Neural crest cell (in vitro differentiated cells): ENCODE measurements at places on chromosomes 7 and 10. TPM values are rescaled to one million over a fixed set of nuclear protein-coding genes. Genes with fewer than 3 reads are reported as not detected.

FKBP9 gene
- 78.0 and 85.6 TPM in 2 replicates for total RNA-seq

MET gene
- total RNA-seq = 3.4 and 4.0 TPM in 2 replicates

TSPAN15 gene
- total RNA-seq = 11.5 and 12.3 TPM in 2 replicates

EGR2 gene
- total RNA-seq = 14.2 and 14.4 TPM in 2 replicates

CD36 gene
- total RNA-seq = 0.23 and 0.40 TPM in 2 replicates

- no peak for DNase-seq
These were observed 547.7 kb downstream of the TNS3 start for GRCh38 chr7:47034180-47034579.

- no peak for DNase-seq
These were observed 141.7 kb downstream of the SH3PXD2A start for GRCh38 chr10:103713676-103714075.

GRCh38 chr7:117623606-117624005 is 143.8 kb downstream of the CFTR start:
- no peak for DNase-seq

DNA sequence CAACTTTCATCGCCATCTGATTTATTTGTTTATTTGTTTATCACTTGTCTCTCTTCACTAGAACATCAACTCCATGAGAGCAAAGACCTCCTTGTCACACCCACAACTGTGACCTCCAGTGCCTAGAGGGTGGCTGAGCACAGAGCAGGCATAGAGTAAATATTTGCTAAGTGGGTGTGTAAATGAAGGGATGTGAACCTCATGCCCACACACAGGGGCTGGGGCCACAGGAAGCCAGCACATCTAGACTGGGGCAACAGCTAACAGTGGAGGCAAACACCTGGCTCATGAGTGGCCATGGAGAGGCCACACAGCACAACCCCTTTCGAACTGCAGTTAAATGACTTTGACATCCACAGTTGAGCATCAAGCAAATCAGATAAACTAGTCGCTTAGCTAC is 39.8 kb downstream of the AKR1B1 start:
- DNase-seq = no peak

GALNT17 gene
- total RNA-seq = 10.4 and 11.0 TPM in 2 replicates

GRCh38 chr7:97973206-97973658 is 16.8 kb downstream of the OCM2 start:
- no peak for DNase-seq

DNA sequence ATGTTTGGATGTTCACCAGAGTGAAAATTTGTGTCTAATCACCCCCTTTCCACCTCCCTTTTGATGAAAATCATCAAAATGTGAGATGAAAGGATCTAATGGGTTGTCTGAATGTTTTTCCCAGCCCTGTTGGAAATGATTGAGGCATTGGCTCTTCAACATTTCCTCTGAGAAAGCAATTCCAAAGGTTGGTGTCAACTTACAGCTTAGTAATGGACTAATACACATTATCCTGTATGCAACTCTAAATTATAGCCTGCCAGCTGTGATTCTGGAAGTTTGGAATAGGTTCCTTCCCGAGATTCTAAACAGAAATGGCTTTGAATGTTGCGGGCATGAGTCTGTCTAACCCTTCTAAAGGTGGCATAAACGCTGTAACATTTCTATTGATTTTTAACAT is 152.9 kb downstream of the DYNC1I1 start:
- DNase-seq = no peak

INMT gene
- total RNA-seq = 0.34 and 0.77 TPM in 2 replicates

GRCh38 chr7:100818366-100818765 is 9.0 kb downstream of the EPHB4 start:
- no peak for DNase-seq

DNA sequence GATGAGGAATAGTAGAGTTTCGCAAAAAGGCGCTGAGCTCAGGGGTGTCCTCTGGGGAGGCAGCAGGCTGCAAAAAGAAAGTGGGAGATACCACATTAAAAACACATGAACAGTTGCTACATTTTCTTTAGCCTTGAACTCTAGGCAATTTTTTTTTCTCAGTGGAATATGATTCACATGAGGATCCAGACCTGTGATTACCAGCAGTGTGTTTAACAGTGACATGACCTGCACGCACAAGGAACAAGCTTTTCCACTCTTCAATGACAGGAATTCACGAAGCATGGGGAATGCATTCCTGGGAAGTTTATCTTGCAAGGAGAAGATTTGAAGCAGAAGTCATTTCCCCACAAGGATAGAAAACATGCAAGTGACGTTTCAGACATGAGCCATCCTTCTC is 161.6 kb downstream of the ITGA8 start:
- DNase-seq = no peak

GRCh38 chr7:107596881-107597581 is 17.0 kb downstream of the BCAP29 start:
- DNase-seq = no peak

KMT2E gene
- total RNA-seq = 75.5 and 79.6 TPM in 2 replicates

GRCh38 chr10:17821893-17822292 is 12.7 kb downstream of the MRC1 start:
- DNase-seq = no peak

CYP17A1 gene
- total RNA-seq = not detected in 2 replicates

PDZD7 gene
- 0.50 and 0.68 TPM in 2 replicates for total RNA-seq

DNA sequence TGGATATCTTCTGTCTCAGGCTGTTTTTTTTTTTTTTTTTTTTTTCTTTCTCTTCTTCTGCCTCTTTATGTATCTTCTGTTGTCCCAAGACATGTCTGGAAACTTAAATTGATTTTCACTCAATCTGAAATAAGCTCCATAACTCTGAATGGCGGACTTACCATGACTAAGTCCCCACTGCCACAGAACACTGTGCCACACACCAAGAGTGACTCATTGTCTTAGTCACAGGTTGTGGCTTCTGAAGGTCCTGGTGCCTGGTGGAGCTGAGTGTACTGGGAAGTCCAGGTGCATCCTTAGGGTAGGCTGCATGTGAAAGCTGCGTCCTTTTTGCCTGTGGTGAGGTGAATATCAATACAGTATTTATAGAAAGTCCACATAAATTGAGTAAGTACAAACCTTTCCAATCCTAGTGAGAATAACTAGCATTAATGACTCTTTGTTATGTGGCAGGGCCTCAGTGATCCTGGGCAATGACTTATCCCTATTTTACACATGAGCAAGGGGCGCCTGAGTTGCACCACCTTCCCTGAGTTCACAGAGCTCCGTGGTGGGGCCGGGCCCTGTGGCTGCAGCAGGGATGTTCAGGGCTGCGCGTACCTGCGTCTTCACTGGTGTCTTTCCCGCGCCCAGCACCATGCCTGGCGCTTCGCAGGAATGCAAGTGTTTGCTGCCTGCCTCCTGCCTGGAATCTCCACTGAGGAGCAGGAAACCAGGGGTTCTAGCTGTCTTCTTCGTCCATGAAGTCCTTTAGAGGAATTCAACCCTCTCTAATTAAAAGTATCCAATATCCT is 4.3 kb downstream of the PFKP start:
- no peak for DNase-seq

DNA sequence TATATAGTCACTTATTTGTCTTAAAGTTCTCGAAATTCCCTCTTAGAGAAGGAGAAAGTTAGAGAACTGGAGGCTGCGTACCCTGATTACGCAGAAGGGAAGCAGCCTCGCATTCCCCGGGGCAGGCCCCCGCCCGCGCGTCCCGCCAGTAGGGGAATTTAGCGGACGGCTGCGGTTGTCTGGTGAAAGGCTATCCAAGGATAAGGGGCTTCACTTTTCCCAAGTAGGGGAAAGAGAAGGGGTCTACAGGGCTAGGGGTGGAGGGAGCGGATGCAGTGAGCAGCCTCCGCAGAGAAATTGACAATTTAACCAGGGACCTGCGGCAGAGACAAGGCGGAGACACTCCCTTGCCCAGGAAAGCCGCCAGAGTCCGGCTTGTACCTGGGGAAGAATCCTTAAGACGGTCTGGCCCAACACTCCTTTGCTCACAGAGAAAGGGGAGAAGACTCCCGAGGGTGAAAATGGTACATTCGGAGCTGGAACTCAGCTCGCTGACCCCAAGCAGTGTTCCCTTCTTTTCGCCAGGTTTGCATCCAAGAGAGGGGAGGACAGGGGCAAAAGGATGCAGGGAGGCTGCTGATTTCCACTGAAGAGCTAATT is 994 bp upstream of the MAGI2 start:
- DNase-seq = no peak

- no peak for DNase-seq
These were observed 35.7 kb upstream of the FGL2 start for GRCh38 chr7:77235276-77235675.

CYP3A4 gene
- not detected in 2 replicates for total RNA-seq

DNA sequence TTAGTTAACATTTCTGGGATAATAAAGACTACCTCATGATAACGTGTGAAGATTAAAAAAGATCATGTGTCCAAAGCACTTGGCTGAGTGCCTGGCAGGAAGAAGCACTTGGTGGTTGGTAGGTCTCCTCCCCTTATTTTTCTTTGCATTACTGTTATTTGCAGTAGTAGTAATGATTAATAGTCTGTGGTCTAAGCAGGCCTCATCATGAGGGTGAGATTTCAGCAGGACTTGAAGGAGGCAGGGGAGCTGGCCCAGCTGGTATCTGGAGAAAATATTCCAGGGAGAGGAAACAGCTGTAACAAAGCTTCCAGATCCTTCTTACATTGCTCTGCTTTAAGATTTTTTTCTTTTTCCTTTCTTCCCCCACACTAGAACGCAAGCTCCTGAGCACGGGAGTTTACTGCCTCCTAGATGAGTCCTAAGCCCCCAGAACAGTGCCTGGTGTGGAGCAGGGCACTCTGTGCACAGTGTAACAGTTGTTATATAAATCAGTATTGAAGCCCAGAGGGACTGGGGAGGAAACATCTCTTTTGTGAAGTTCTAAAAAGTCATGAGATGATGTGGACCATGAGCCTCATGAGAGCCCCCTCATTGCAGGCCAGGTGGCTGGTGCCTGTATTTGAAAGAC is 31.1 kb upstream of the RHEB start:
- no peak for DNase-seq

HYAL4 gene
- not detected in 2 replicates for total RNA-seq
